ENCODE measurements at places on chromosomes 5 and 9.

DNA sequence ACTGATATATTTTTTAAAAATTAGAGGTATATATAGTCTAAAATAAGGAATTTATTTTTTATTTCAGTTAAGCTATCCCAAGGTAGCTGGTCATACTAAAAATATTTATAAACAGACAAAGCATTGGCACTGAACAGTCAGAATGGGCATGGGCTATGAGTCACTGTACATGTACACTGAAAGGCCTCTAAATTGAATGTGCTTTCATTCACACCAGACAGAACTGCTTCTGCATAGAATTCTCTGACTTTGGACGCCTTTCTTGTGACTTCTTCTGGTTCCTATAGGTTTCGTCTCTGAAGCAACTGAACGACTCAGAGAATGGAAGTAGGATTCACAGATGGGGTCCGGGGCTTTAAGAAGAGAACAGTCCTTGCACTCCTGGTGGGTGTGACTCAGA is 394.8 kb upstream of the MEF2C start:
- DNase-seq, result no peak

GRCh38 chr5:111069839-111070238 is 1.7 kb upstream of the TSLP start:
- DNase-seq, result no peak

DNA sequence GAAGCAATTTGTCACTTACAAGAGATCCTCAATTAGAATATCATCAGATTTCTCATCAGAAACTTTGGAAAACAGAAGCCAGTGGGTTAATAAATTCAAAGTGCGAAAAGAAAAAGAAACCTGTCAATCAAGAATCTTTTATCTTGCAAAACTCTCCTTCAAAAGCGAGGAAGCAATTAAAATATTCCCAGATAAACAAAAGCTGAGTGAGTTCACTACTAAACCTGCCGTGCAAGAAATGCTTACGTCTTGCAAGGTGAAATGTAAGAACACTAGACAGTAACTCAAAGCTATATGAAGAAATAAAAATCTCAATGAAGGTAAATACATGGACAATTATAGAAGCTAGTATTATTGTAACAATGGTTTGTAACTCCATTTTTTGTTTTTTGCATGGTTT is 62.8 kb upstream of the IL33 start:
- DNase-seq, result no peak

- no peak for DNase-seq
Measured at GRCh38 chr5:157457391-157457790, 2.6 kb upstream of the NIPAL4 start.

DNA sequence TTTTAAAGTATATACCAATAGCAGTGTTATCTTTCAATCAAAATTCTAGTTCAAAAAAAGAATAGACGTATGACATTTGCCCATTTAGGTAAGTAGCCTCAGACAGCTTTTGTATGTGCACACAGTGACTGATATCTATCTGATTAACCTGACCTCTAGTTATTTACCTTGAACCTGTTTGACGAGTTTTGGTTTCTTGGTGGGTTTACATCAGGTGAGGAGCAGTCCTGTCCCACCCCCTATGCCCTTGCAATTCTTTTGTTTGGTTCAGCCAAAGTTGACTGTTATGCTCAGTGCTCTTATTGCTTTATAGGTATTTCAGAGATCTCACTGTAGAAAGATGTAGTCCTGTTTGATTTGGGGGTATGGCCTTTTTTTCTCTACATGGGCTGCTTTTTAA is 147.2 kb downstream of the ISOC1 start:
- DNase-seq, result no peak

GRCh38 chr5:122508623-122509022 is 196.6 kb downstream of the SNCAIP start:
- no peak for DNase-seq

GRCh38 chr5:89268460-89268859 is 385.5 kb upstream of the MEF2C start:
- DNase-seq, result no peak

DNA sequence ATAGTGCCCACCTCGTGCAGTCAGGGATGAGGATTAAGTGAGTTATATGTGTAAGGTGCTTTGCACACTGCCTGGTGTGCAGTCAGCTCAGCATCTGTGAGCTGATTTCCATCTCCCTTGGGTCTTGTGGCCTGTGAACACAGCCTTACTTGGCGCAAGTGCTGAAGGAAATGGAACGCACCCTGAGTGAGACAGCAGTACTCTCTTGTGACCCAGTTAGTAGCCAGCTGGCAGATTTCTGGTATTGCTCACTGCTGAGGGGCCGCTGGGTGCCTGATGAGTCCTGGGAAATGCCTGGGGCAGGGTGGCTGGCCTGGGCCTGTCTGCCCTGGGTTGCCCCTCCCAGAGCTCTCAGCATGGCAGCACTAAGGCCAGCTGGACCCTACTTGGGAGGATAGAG is 90.9 kb upstream of the BOD1 start:
- DNase-seq, result no peak

DNA sequence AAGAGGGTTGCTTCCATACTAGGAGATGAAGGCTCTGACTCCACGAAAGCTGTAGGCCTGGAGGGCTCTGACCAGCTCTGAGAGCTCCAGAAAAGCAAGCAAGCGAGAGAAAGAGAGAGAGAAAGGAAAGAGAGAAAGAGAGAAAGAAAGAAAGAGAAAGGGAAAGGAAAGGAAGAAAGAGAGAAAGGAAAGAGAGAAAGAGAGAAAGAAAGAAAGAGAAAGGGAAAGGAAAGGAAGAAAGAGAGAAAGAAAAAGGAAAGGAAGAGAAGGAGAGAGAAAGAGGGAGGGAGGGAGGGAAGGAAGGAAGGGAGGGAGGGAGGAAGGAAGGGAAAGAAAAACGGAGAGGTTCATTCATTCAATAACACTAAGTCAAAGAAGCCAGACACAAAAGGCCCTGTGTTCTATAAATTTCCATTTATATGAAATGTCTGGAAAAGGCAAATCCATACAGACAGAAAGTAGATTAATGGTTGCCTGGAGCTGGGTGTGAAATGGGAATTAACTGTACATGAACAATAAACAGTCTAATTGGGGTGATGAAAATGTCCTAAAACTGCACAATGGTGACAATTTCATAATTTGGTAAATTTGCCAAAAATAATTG is 1.8 kb upstream of the STK10 start:
- no peak for DNase-seq

GRCh38 chr5:178429491-178430185 is 160.6 kb downstream of the COL23A1 start:
- DNase-seq, result no peak

DNA sequence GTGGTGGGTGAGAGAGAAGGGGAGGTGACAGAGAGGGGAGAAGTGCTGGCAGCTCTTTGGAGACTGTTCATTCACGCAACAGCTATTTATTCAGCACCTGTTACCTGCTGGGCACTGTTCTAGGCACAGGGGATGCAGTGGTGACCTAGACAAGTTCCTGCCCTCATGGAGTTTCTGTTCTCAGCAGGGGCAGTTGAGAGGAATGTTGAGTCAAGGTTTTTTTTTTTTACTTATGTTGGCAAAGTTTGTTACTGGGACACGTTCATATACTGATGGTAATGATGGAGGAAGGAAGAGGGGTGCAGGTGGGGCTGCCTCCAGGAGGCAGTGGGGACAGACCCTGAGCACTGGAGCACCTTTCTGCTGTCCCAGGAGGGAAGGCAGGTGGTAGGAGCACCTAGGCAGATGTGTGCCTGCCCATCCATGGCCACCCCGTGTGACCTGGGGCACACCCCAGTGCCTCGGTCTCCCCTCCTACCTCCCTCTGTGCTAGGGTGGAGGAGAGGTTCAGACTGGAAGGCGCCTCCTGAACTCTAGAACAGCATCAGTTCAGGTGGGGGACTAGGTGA is 49.4 kb upstream of the SLC25A51 start:
- no peak for DNase-seq

DNA sequence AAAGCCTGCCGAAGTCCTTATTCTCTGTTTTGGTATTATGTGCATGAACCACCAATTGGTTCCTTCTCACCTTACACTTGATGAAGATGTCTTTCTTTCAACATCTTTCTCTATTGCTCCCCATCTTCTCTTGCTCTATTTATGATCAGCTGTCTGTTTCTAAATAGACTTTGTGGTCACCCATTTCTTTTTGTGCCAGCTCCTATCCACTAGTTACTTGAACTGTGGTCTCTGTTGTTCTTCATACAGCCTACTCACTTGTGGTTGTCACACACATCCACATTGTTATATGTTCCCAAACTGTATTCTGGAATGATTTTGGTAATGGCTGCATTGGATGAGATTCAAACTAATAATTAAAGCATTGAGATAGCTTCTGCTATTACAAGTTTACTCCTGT is 11.4 kb downstream of the VCAN start:
- DNase-seq, result no peak

DNA sequence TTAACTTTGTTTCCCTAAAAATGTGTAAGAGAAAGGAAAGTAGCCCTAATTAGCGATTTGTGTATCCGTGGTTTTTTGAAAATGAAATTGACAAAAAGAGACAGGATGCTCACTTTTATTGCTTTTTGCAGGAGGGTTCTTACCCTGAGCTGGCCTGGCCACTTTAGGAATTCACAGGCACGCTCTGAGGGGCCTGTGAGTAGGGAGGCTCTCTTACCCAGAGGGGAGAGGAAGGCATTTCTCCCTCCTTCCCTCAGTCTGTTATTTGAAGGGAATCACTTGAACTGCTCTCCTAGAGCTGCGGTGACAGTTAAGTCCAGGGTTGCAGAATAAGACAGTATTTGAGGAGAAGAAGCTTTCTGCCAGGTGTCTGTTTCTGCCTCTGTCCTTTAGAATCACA is 16.7 kb downstream of the PIK3R1 start:
- no peak for DNase-seq

DNA sequence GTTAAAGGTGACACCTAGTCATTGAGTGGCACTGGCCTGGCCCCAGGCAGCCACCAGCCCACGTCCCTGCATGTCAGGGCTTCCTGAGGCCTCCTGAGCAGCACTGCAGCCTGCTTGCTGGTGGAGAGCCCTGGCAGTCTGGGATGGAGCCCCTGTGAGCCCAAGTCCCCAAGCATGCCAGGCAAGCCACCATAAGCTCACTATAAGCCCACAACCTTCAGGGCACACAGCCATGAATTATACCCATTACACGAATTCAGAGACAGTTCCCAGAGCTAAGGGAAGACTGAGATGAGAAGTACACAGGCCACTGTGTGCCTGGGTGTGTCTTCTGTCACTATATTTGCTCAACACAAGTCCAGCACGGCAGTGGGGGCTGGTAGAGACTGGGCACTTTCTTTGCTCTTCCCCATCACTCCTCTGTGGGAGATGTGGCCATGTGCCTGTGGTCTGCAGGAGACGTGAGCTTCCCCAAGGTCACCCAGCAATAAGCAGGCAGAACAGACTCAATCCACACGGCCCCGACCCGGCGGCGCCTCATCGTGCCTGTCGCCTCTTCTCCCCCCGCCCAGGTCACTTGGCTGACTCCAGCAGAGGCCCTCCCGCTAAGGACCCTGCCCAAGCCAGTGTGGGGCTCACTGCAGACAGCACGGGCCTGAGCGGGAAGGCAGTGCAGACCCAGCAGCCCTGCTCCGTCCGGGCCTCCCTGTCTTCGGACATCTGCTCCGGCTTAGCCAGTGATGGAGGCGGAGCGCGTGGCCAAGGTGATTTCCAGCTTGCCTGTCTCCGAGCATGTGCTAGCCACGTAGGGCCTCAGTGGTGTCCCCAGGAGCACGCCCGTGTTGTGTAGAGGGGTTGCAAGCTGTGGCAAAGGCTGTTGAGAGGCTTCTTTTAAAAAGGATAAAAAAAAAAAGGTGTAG is 114.8 kb downstream of the WNK2 start:
- DNase-seq, result no peak

- no peak for DNase-seq
Measured at GRCh38 chr9:137945581-137945980, 68.0 kb downstream of the CACNA1B start.

GRCh38 chr9:22356985-22357384 is 89.6 kb upstream of the DMRTA1 start:
- DNase-seq, result no peak

- no peak for DNase-seq
Measured at GRCh38 chr5:64190562-64191306, 25.1 kb downstream of the RNF180 start.

- DNase-seq, result no peak
Measured at GRCh38 chr9:99663856-99664255, 157.8 kb upstream of the NR4A3 start.

DNA sequence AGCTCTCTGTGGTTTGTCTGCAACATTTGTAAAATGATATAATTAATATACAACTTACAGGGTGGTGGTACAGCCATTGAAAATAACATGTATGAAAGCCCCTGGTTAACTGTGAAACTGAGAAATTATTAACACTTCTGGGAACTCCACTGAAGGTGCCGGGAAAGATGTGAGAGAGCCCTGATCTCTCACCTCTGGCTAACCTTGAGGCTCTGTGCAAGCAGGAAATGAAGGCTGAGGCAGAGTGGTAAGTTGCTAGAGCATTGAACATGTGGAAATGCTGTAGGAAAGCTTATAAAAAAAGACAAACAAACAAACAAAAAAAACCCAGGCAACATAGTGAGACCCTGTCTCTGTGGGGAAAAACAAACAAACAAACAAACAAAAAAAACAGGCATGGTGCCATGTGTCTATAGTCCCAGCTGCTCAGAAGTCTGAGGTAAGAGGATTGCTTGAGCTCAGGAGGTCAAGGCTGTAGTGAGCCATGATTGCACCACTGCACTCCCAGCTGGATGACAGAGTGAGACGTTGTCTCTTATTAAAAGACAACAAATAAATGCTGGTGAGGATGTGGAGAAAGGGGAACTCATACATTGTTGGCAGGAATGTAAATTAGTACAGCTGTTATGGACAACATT is 7.5 kb downstream of the CATSPER3 start:
- no peak for DNase-seq

DNA sequence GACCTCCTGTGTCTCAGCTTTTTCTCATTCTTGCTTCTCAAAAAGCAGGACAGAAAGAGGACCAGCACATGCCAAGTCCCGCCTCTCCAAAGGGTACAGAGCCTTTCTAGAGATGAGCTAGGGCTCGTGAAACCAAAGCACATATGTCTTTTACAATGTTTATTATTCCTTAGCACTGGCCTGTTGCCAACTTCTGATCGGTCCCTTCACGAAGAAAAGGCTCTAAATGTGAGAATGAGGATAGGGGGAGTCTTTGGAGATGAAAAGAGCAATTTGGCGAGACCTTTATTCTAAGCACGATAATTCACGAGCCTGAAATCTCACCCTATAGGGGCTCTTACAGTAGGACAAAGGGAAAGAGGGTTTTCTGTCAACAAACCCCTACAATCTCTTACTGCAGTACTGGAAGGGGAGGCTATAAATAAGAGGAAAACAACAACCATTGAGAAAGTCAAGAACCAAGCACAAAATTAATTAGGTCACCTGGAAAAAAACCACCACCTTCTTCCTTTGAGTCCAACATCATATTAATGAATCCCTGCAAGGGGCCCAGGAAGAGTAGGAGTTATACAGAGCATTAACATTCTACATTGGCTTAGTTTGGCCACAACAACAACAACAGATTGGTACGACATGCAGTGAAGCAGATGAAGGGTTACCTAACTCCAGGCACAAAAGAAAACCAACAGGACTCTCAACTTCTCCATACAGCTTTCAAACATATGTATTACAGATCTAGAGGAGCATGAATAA is 309.5 kb downstream of the PDE4D start:
- no peak for DNase-seq

- no peak for DNase-seq
Measured at GRCh38 chr5:116464144-116464708, 110.4 kb downstream of the SEMA6A start.
